ENCODE measurements at places on chromosomes 12 and 14. TPM values are rescaled to one million over a fixed set of nuclear protein-coding genes. Genes with fewer than 3 reads are reported as not detected.

MOAP1 gene
- 68.6 TPM for total RNA-seq

DHRS4 gene
- 30.4 TPM for total RNA-seq

DAO gene
- not detected for total RNA-seq

NTS gene
- total RNA-seq = not detected

ABHD12B gene
- total RNA-seq = not detected

MORN3 gene
- not detected for total RNA-seq

DNA sequence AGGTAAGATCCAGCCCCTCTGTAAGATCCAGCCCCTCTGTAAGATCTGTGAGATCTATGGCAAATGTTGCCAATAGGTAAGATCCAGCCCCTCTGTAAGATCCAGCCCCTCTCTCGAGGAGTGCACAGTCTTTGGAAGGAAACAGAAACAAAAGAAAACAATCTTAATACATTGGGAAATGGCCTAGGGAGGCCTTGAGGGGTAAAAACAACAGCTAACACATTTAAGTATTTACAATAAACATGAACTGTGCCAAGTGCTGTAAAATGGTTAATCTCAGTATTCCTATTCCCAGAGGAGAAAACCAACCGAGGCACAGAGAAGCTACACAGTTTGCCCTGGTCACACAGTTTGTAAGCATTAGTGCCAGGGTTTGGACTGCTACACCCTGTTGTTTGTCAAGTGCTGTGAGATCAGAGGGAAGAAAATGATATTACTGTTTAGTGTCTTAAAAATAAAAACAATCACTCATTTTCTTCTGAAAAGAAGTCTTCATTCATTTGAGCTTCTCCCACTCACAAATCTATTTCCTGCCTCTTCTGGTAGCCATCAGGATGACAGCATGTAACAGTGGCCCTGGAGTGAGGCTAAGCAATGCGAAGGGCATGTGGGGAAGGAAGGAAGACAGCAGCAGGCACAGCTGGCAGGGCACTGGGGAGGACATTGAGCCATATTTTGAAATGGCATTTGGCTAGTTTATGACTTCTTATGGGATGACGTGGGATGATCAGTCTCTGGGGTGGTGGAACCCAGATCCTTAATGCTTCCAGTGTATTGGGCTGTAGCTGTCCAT, 118.7 kb upstream of the PTPRQ start:
- DNase-seq = no peak

- DNase-seq = no peak
These were observed 48.7 kb downstream of the NEUROD4 start for GRCh38 chr12:55068416-55069010.

DNA sequence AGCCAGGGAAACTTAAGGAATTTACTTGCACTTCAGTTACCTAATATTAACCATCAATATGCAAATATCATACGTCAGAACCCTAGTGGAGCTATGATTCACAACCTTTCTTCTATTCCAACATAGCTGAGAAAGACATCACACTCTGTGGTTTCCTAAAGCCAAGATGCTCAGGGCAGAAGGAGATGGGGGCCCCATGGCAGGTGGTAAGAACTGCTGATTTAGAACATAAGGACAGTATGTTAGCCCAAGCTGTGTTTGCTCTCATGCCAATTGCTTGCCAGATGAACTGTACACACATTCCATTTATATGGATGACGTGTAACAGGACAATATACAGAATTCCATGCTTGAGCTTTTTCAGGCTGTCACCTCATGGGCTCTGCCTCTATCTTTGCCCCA, 34.6 kb downstream of the HECTD4 start:
- no peak for DNase-seq

GRCh38 chr12:9796971-9797370, 30.3 kb upstream of the KLRF1 start:
- no peak for DNase-seq

GRCh38 chr12:44555454-44555853, 320.7 kb downstream of the NELL2 start:
- DNase-seq = no peak

DNA sequence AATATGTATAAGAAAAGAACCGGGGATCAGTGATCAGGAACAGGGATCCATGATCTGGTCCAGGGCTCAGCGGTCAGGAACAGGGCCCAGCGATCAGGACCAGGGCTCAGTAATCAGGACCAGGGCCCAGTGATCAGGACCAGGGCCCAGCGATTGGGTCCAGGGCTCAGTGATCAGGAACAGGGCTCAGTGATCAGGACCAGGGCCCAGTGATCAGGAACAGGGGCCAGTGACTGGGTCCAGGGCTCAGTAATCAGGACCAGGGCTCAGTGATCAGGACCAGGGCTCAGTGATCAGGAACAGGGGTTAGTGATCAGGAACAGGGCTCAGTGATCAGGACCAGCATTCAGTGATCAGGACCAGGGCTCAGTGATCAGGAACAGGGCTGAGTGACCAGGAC, 56.3 kb downstream of the TMEM121 start:
- DNase-seq = no peak

DNA sequence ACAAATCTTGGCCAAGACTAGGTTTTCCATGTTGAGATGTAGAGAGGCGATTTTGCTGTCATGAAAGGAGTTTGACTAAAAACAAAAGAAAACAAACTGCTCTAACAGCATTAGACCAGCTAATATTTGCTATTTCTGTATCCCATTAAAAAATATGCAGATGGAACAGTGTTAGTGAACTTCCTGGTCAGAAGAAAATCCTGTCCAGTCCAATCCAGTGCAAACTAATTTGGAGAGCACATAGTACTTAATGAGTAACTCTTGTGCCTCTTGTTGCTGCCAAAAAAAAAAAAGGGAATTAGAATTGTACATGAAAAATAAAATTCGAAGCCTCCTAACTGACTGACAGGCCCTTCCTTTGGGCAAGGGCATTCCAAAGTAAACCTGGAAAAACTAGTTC, 298.8 kb downstream of the ETNK1 start:
- DNase-seq = no peak

- no peak for DNase-seq
These were observed 22.2 kb downstream of the SGPP1 start for GRCh38 chr14:63705561-63706070.

Data from heart right ventricle (tissue), 16 donors.